ENCODE measurements at places on chromosomes 7 and 10.

GRCh38 chr10:51106311-51106945 is 32.1 kb downstream of the PRKG1 start:
- no peak for DNase-seq

- no peak for DNase-seq
These were observed 244.2 kb downstream of the MAD1L1 start for GRCh38 chr7:1988533-1988930.

GRCh38 chr7:101154693-101155102 is 422 bp downstream of the AP1S1 start:
- no peak for DNase-seq

DNA sequence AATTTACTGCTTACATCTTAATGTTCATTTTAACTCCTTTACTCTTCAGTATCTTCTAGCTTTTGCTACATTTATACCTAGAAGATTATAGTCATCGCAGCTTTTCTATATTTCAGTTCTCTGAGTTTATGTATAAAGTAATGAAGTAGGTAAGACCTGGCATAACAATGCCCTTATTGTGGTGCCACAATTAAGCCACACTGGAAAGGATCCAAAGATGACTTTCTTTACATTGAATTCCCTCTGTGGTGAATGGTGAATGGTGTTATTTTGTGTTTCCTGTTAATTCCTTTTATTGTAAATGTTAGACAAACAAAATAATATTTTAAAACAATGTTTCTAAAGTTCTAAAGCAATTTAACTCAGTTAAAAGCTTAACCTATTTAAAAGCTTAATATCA is 36.2 kb downstream of the SEMA3D start:
- DNase-seq: no peak

DNA sequence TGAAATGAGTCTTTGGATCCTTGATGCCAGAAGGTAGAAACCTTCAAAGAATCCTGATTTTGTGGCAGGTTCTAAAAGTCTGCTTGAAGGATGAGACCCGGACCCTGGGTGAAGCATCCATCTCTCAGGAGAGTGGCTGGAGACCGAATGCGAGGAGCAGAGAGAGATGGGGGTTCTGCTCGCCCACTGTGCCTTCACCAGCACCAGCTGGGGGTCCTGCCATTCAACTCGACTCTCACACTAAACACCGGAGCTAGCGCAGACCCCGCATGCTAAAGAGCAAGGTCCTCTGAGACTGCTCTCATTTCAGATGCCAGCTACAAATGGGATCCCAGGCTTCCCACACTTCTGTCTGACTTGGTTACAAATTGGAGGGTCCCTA is 218.4 kb downstream of the GLRX3 start:
- no peak for DNase-seq

GRCh38 chr10:70265032-70265689 is 18.6 kb downstream of the NPFFR1 start:
- no peak for DNase-seq

DNA sequence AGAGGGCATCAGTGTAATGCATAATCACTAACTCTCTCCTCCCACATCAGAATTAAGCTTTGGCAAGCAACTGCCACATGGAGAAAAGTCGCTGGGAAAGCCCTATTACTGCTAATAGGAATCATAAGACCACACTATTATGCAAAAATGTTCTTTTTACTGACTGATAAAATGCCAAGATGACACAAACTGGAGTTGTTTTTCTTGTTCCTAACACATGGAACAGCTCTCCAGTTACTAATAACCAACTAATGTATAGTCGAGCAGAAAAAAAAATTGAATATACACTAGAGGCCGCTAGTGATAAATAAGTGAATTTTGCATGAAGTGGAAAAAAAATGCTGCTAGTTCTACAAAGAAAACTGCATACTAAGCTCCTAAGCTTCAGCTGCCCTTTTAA is 165.6 kb downstream of the TPK1 start:
- no peak for DNase-seq

GRCh38 chr10:120824881-120825309 is 26.3 kb upstream of the WDR11 start:
- DNase-seq: no peak

GRCh38 chr10:96043893-96044715 is 721 bp downstream of the CCNJ start:
- DNase-seq: peak; percentile 47

GRCh38 chr7:121739465-121739864 is 133.5 kb upstream of the PTPRZ1 start:
- DNase-seq: no peak

DNA sequence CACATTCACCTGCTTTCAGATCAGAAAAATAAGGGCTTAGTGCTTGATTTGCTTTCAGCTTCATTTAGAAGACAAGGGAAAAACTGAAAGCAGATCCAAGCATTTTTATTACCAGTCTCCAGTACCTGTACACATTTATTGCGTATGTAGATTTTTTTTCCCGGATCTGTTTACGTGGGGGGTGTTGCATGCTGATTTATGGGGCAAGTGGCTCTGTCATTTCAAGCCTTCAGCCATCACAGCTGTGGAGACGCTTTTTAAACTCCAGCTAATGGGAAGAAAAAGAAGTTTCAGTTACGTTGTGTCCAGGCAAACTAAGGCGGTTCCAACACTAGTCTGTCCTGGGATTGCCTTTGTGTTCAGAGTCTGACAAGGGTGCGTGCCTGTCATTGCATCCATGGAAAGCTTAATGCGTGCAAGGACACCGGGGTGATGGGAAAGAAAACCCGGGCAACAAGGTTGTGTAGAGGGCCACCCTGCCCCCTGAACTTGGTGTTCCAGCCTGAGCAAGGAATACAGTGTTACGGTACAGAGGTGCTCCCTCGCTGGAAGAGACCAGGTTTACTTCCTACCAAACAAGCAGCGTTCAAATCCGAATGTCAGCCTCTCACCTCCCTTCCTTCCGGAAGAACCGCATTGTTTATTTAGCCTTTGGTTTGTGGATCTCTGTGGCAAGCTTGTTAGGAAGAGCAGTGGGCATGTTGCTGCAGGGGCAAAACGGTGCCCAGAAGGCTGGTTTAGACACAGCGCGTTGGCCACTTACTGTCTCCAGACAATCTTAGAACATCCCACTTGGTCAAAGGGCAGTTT is 128.2 kb downstream of the FGFR2 start:
- no peak for DNase-seq

- no peak for DNase-seq
These were observed 317.0 kb downstream of the CACNA2D1 start for GRCh38 chr7:82126576-82126975.

DNA sequence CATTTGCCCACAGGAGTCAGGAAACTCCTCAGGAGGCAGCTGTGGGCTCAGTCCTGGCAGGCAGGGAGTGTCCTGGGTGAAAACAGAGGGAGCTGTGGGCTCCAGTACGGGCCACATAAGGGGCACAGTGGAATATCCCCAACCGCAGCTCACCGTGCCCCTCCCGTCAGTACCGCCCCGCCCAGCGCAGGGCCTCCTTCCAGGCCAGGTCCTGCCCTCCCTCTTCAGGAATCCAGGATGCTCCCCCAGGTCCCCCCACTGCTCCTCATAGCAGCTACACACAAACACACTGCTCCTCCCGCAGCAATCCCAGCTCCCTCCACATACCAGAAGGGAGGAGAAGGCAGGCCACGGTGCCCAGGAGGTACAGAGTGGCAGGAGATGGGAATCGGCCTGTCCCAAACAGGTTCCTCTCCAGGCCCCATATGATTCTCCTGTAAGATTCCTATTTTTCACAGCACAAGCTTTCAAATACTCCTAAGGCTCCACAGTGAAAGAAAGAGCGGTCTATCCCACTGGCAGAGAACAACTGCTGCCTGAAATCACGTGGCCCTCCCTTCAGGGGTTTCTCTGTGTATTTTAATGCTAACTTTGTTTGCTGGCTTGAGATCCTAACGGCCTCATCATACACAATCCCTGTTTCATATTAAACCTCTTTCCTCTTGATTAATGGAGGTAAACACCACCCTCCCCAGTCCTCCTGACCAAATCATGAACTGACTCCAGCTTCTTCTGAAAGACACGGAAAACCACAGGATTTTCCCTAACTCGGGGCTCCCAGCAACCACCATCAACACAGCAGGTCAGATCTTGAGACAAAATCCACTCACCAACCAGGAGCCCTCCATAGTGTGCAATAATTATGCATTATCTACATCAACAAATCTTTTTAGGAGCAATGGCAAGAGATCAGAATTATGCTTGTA is 178.7 kb downstream of the TNS3 start:
- no peak for DNase-seq

DNA sequence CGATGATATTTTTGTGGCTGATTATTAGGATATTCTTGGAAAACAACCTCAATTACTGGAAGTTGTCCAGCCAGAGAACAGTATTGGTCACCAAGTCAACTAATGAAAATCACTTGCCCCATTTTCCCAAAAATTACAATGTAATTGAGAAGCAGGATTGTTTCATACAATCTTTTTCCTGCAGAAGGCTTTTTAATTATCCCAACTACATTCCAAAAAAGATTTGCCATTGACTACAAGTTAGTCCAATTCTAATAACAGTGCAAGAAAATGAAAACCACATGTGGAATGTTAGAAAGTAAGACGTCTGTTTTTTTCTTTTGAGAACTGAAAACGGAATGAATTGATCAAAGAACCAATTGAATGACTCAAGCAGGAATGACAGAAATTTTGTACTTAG is 1195.8 kb downstream of the SORCS1 start:
- DNase-seq: no peak

- no peak for DNase-seq
These were observed 11.1 kb downstream of the PKD1L1 start for GRCh38 chr7:47937065-47937687.

DNA sequence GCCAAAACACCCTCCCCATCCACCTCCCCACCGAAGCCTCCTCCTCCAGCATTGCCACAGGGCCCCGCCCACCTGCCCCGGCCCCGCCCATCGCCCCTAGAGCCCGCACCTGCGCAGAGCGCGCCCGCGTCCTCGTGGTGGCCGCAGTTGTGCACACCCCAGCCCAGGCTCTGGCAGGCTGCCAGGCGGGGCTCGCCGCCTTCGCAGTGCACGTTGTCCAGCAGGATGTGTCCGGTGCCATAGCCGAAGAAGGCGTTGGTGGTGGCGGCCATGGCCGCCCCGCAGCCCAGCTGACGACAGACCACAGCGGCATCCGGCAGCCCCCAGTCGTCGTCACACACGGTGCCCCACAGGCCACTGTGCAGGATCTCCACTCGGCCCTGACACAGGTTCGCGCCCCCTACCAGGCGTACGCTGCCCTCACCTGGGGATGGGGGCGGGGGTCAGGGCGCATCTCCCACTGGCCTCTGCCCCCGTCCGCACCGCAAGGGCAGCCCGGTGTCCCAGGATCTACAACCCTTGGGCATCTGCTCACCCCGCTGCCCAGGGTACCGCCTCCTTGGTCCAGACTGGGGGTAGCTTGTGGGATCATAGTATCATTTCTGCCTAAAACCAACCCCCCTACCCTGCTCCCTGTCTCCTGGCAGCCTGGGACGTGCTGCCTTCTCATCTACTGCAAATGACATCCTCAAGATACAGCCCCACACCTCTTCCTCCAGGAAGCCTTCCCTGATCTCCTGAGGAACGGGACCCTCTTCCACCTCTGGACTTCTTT is 11.9 kb downstream of the SSC4D start:
- DNase-seq: peak; percentile 62

DNA sequence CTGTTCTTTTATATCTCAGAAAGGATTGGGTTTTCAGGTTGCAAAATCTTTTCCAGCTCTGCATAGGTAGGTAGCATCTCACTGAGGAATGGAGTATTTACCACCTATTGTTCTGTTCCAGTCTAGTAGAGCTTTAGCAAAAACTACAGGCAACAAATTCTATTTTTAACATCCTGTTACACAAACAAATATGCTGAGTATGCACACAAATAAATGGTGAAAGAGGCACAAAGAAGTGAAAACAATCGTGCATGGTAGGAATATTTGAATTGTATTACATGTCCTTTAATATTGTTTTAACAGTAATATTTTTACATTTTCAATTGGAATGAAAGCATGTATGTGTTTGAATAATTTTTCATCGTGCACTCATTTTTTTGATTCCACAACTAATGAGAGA is 14.5 kb upstream of the MIOS start:
- DNase-seq: no peak

- DNase-seq: no peak
These were observed 8.1 kb downstream of the IL2RA start for GRCh38 chr10:6053816-6054631.

GRCh38 chr10:78199005-78199725 is 165.5 kb downstream of the RPS24 start:
- no peak for DNase-seq

DNA sequence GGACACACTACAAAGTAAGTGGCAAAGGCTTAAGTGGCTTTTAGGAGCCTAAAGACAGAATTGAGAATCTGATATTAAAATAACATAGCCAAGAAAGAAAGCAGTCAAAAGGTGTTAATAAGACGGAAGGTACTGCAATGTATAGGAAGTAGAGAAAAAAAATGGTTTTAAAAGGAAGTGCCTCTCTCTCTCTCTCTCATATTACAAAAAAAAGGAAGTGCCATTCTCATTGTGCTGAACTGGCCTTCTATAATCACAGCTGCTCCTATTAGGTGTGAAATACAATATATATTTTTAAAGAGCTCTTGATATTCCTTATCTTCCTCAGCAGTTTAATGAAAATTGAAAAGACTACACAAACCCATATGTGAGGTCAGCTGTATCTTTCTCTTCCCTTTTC is 199.4 kb upstream of the NPVF start:
- DNase-seq: no peak

DNA sequence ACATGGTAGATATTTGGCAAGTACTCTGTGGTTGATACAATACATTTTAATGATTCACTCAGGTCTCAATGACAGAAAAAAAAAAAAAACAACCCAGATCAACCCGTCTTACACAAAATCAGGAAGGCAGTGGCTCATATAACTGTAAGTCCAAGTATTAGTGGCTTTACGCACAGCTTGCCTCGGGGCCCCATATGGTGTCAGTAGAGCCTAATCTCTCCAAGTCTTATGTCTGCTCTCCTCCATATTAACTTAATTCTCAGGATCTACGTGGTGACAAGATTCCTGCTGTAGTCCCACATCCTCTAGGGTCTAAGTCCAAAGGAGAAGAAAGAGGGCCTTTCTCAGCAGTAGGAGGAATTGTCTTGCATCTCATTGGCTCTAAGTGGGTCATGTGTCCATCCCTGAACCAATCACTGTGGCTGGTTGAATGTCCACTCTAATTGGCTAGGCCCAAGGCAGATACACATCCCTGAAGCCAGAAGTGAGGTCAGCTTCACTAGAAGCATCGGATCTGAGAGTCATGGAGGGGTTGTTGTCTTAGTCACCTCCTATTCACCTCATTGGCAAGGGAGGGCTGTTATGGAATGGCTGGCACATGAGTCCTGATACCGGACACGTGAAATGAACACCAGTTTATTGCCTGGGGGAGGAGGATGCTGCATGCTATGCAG is 20.5 kb upstream of the PLPP4 start:
- no peak for DNase-seq

- DNase-seq: no peak
These were observed 9.5 kb upstream of the ADARB2 start for GRCh38 chr10:1746796-1747195.

GRCh38 chr7:99311702-99312101 is 14.0 kb upstream of the ARPC1A start:
- no peak for DNase-seq

DNA sequence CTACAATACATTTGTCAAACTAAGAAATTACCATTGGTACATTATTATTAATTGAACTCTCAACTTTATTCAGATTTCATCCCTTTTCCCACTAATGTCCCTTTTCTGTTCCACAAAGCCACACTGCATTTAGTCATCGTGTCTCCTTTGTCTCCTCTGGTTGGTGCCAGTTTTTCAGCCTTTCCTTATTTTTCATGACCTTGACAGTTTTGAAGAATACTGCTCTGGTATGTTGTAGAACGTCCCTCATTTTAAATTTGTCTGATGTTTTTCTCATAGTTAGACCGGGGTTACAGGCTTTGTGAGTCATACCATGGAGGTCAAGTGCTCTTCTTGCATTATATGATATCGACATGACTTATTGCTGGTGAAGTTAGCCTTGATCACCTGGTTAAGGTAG is 173.3 kb upstream of the AGK start:
- no peak for DNase-seq

Measured in central memory CD4-positive, alpha-beta T cell (primary cell).